ENCODE measurements at places on chromosomes 11 and 22.
A peak's percentile ranks its signal among the peaks of the same experiment; 100 is the strongest.

DNA sequence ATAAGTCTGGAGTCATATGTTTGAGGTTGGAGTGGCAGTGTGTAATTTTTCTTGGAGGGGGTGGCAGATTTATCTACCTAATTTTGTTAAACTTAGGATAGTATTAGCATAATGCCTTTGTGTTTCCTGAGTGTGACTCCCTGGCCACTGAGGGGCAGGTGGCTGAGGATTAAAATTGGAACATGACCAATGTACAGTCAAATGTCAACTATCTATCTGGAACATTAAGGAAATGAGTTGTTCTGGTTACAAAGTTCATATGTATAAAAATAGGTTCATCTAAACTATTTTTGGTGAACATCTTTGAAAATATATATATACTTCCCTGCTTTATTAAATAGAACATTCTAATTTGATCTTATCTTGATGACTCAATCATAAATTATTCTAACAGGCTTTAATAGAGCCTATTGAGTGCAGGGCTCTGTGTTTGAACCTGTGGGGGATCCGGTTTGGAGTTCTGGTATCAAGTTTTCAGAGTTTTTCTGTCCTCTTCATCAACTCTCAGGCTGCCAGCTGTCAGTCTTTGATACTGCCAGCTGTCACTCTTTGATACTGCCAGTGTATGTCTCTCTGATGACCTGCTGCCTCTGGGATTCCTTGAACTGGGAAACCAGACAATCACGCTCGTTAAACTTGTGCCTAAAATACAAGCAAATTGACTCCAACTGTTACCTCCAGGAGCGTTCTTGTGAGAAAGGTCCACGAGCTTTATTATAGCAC lies 309.6 kb downstream of the METTL15 start:
- no peak for DNase-seq

DNA sequence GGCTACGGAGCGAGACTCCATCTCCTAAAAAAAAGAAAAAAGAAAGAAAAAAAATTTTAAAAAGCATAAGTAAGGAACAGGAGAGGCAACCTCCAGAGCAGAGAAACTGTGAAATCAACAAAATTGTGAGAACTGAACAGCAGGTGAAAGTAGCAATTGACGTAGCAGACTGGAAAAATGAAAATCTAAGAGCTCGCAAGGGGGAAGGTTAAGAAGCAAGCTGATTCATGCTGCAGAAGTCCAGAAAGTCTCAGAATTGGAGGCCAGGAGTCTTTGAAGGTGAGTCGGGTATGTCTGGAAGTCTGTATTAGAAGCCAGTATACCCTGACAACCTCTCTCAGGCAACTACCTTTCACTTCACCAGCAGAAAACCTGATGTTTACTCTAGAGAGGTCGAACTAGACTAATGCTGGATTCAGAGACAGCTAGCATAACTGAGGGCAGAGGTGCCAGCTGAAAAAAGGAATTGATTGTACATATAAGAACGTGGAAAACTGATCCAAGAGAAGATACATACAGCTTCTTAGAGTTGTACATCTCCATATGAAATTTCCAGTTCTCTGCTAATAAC lies 161.5 kb downstream of the WNT11 start:
- no peak for DNase-seq

- DNase-seq, result peak; percentile 2
Measured at GRCh38 chr11:127345819-127346459, 345.4 kb upstream of the KIRREL3 start.

GRCh38 chr22:19740586-19740985 lies 17.2 kb downstream of the GP1BB start:
- DNase-seq, result no peak

DNA sequence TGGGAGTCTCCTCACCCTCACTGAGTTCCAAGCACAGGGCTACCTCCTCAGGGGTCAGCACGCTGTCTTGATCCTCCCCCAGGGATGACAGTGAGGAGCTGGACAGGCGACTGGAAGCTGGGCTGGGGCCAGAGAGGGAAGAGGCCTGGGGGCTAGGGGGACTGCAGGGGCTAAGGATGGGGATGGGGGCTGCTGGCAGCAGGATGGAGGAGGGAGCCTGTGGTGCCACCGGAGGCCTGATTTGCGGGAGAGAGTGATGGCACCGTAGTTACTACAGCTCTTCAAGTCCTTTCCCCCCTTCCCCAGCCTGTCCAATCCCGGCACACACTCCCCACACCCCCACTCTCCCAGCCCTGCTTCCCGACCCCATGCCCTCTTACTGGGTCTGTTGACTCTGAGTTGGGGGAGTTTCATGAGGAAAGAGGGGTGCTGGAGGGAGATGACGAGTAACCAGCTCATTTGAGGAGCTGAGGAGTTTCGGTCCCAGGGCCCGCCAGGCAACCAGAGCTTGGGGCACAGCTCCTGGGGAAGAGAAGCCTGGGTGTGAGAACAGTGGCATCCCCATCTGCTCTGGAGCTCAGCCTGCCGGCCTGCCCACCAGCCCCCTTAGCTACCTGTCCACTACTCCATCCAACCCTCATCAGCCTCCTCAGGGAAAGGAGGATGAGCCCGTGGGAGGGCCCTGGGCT lies 10.5 kb downstream of the ROBO4 start:
- DNase-seq, result no peak

DNA sequence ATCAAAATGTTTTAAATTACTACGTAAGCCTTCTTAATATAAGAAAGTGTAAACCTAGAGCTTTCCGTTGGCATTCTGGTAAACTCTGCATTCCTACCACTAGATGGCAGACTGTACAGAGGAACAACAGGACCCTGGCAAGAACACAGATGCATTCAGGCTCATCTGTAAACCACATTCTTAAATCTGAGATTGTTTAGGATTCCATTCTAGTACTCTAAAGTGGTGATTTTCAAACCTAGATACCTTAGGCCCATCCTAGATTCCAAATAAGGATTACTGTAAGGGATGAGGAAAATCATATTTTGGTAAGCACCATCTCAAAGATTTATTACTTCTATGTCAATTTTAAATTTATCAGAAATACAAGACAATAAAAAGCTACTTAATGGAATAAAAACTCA lies 26.9 kb downstream of the PICALM start:
- peak; percentile 44 for DNase-seq

DNA sequence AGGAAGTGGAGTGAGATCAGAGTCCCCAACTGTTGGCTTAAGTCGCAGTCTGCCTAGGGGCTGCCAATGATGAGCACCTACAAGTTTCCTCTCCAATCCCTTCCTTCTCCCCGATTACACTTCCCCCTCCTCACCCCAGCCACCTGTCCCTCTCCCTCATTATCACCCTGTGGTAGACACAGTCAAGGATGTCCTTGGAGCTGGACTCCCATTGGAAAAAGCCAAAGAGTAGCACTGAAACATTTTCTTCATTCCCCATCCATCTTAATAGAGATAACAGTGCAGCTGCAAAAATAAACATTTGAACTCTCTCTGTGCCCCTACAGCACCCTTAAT lies 146.2 kb downstream of the DBX1 start:
- DNase-seq, result no peak

GRCh38 chr11:128552783-128553661 lies 34.3 kb downstream of the ETS1 start:
- no peak for DNase-seq

- DNase-seq, result peak; percentile 64
Measured at GRCh38 chr11:20363500-20364340, at the start of gene HTATIP2. Gene HTATIP2 (plus strand): TSS chr11:20363714. CDS start chr11:20364238, 524 bp downstream.

GRCh38 chr11:11244470-11245080 lies 108.5 kb downstream of the CSNK2A3 start:
- no peak for DNase-seq

DNA sequence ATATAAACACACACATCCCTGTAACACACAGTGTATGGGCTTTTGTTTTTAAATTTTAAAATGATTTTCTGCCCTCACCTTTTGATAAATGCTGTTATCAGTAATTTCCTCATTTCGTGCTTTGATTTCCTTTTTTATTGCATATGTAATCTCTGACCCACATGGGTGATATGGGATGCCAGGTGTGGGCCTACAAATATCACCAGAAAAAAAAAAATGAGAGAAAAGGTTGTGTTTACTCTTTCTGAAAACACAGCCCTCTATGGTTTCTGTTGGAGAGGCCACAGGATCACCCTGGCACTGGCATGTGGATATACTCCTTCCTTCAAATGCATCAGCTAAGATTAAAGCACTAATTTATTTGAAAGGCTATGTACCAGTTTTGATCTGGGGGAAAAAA lies 17.0 kb downstream of the DRD2 start:
- DNase-seq, result no peak

DNA sequence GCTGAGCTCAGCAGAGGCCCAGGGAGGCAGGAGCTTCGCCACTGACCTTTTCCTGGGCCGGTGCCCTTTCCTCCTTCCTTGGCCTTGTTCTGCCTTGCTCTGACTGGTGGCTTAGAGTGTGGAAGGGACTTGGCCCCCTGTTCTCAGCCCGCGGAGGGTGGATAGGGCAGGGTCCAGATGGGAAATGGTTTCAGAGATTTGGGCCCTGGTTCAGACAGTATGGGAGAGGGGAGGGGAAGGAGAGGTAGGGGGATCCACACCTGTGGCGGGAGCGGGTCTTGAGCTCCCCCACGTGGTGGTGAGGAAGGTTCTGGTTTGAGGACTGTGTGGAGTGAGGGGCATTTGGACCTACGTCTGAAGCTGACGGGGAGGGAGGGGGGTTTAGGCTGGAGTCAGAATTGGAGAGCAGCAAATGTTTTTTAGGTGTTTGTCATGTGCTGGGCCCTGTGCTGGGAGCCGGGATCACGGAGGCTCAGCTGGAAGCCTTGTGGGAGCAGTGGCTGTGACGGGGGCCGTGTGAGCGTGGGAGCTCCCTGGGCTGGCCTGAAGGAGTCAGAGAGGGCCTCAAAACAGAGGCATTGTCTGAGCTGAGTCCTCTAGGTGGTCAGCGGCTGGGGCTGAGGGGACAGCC lies 27.2 kb downstream of the SHANK3 start:
- no peak for DNase-seq

- DNase-seq, result no peak
Measured at GRCh38 chr11:71568704-71569349, 3.5 kb downstream of the KRTAP5-10 start.

DNA sequence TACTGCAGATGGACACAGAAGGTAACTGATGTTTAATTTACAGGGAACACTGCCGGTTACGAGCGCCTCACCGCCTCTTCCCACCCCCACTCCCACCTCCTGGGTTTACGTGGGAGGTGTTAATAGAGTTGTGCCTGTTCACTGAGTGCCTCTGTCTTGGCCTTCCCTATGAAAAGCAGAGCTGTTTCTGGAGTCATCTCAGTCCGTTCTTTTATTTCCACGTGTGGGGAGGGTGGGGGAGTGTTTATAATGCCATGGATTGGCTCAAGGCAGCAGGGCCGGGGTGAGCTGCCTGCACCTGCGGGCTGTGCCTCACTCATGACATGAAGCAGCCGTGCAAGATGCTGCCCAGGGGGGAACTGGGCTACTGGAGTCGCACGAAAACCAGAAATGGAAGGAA lies 322.7 kb downstream of the CADM1 start:
- DNase-seq, result no peak

Data from DMS79 (cell line).